ENCODE measurements at places on chromosomes 2 and 18.

DNA sequence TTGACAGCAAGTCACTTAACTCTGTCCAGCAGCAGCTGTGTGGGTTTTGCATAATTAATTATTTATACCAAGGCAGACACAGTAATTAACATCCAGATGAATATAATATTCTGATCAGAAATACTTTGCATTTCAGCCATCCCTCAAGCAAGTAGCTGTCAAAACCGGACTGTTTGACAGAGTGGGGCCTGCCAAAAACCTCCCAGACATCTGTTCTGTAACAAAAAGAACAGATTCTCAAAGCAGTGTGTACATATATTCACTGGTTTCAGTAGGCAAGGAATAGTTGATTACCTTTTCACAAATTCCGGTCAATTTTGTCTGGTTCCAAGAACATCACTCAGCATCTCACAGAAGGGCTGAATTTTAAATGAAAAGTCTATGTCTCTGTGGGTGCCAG is 291.6 kb downstream of the CMPK2 start:
- no peak for DNase-seq

DNA sequence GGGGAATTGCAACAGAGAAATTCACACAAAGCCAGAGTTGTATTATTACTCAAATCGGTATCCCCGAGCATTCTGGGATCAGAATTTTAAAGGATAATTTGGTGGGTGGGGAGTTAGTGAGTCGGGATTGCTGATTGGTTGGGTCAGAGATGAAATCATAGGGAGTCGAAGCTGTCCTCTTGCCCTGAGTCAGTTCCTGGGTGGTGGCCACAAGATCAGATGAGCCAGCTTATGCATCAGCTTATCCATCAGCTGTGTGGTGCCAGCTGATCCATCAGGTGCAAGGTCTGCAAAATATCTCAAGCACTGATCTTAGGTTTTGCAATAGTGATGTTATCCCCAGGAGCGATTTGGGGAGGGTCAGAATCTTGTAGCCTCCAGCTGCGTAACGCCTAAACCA is 34.3 kb upstream of the ITM2C start:
- no peak for DNase-seq

- no peak for DNase-seq
These were observed 4.1 kb downstream of the DSG3 start for GRCh38 chr18:31451625-31452024.

- no peak for DNase-seq
These were observed 90.6 kb upstream of the LDAH start for GRCh38 chr2:20913491-20913890.

DNA sequence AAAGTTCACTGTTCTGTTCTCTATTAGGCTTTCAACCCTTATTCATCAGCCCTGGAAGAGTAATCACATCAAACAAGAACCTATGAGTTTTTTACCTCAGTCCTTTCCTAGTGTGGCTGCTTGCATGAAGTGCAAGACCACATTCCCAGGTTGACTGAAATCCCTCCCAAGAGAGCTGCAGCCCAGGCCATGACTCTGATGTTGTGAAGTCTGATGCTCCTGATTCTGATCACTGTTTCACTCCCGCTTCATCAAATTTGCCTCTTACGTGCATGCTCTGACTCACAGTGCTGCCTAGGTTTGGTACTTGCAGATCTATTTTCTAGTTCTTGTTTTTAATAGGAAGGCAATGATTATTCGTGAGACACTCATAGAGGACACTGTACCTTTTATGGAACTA is 58.2 kb upstream of the DSEL start:
- DNase-seq, result no peak

GRCh38 chr2:31274401-31275075 is 40.6 kb downstream of the EHD3 start:
- DNase-seq, result no peak

DNA sequence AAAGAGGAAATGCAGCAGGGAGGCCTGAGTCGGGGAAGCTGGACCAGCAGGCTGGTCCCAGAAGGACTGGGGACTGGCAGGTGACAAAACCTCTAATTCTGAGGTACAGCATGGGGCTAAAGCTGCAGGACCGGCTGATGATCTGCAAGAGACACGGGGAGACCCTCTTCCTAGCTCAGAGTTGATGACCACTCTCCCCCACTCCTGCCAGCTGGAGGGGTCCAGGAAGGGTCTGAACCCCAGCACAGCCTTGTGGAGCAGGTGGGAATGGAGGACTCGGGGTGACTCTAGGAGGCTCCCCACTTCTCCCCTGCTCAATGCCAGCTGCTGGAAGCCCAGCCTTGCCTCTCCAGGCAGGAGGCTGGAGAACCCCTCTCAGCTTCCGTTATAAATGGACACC is 67.7 kb downstream of the TWIST2 start:
- no peak for DNase-seq

DNA sequence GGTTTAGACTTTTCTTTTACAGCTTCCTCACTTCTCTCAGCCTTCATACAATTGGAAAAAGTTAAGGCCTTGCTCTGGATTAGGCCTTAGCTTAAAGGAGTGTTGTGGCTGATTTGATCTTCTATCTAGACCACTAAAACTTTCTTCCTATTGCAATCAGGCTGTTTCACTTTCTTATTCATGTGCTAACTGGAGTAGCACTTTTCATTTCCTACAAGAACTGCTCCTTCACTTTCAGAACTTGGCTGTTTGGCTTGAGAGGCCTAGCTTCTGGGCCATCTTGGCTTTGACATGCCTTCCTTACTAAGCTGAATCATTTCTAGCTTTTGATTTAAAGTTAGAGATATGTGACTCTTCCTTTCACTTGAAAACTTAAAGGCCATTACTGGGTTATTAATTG is 114.3 kb downstream of the ARHGEF4 start:
- DNase-seq, result no peak

GRCh38 chr2:139550873-139551272 is 770.7 kb upstream of the NXPH2 start:
- no peak for DNase-seq

DNA sequence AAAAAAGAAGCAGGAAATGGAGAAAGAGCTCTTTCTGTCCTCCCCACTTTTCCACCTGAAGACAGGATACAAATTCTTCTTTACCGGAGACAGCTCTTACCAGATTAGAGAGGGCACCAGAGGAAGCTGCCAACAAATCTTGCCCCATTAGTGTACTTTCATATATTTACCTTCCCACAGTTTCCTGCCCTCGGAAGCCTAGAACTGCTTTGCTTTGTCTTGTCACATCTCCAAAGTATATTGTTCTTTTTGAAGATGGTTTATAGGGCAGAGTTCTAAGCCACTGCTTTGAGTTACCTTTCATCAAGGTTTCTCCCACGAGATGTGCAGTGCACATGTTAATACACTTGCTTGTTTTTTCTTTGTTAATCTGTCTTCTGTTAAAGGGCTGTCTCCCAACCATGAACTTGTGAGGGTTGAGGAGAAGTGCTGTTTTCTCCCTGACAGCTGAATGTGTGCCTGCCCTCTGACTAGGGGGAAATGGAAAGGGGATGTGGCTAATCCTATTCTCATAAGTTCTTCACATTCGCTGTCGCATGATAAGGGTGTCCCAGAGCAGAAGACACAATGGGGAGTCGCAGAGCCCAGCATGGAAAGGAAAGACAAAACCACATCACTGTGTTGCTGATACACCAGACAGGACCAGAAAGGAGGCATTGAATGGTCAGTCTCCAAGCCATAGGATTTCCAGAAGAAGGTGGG is 24.2 kb downstream of the CENPA start:
- no peak for DNase-seq

DNA sequence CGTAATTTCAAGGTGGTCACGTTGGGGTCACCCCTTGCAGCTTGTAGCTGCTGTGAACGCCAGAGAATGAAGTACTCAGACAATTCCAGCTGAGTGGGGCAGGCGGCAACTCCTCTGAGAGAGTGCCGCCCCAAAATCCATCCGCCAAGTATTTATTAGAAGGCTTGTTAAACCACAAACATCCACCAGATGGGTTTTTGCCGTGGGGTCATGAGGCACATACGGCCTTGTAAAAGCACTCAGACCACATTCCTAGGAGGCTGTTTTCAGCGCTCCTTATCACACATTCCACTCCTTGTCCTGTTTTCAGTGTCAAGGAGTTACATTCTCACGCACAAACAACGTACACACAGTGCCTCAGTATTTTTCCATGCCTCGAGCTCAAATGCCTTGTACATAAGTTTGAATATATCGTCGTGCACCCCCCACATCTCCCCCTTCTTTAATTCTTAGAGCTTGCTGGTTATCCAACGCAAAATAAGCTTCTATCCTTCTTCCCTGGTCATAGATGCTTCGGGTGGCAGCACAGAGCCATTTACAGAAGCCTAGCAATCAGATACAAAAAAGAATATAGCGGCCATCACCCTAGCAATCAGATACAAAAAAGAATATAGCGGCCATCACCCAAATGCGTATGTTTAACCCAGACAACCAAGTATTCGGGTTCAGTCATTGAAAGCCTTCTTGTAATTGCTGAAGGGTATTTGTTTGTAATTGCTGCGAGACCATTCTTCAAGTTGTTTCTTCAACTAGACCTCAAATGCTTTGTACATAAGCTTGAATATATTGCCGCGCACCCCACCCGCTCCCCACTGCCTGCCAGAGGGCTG is 7.3 kb downstream of the ALPP start:
- DNase-seq, result no peak

DNA sequence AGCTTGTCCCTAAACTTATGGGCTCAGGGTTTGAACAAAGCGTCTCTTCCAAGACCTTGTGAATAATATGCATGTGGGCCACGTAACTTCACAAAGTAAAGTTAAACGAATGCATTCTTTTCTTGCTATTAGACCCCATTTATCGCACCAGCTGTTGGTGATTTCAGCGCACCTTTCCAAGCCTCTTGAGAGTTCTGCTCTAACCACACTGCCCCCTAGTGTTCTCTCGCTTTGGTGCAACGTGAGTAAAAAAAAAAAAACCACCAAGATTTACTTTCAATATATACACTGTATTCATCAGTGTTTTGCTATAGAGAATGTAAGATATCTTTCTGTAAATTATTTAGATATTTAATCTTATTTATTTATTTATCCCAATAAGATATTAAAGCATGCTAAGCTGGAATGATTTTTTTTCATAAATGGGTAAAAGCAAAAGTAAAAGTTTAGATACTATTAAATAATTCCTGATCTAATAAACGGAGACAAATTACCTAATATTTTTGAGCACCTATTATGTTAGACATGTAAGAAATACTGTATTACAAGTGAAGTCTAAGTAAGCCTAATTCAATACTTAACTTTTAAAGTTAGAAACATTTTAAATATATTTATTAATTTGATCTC is 459.5 kb downstream of the DLGAP1 start:
- DNase-seq, result no peak

DNA sequence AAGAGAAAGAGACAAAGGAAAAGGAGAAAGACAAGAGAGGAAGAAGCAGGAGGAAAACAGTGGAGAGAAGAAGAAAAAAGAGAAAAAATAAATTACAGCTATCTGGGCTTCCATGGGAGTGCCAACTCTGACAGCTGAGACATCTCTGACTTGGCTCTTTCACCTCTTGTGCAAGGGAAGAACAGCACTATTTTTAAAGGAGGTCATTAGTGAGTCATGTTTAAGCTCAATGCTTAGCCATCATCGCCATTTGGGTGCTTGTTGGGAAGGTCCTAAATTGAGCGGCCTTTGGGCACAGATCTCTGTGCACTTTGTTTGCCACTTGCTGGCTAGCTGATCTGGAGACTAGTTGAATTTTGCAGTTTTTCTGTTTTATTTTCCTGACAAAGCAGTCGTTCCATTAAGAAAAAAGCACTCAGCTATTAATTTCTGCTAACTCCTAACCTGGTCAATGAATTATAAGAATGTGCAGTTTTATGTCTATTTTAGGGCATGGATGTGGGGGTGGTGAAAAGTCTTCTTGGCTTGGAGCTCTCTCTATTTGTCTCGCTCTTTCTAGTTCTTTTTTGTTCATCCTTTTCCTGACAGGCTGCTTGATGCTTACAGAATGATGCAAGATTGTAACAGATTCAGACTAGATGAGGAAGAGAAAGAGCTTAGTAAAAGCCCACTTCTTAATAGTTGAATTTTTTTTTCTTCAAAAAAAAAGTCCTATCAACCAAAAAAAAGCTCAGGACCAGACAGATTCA is 231.5 kb downstream of the SLC8A1 start:
- no peak for DNase-seq
